ENCODE measurements at places on chromosomes 4 and X.

DNA sequence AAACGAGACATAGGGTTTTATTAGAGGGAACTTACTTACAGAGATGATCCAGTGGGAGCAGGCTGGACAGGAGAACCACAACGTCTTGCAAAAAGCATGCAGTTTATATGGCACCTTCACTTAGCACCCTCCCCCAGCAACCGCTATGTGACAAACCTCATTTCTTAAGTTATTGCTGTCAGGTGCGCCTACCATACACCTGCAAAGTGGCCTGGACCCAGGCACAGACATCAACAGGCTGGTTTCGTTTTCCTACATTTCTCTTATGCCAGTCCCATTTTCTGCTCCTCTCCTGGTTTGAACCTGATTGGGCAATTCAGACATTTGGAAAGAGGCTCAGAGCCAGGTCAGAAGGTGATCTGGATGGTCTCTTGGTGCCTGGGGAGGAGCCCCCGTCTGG lies 18.3 kb downstream of the RTL5 start:
- no peak for DNase-seq

GRCh38 chr4:169163495-169163894 lies 107.3 kb downstream of the SH3RF1 start:
- DNase-seq: no peak

DNA sequence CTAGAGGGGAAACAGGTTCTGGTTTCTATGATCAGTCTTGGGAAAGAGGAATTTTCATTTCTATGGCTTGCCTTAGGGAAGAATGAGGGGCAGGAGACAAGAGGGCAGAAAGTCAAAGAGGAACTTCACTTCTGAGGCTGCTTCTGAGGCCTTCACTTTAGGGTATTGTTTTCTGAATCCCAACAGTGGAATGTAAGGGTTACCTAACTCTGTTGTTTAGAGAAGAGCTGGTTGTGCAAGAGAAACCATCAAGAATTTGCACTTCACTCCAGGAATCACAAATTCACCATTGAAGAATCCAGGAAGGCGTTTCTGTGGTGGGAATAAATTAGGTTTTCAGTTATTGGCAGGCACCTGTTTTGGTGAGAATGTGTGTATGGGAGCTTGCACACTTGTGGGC lies 126.7 kb upstream of the AMOT start:
- DNase-seq: no peak

DNA sequence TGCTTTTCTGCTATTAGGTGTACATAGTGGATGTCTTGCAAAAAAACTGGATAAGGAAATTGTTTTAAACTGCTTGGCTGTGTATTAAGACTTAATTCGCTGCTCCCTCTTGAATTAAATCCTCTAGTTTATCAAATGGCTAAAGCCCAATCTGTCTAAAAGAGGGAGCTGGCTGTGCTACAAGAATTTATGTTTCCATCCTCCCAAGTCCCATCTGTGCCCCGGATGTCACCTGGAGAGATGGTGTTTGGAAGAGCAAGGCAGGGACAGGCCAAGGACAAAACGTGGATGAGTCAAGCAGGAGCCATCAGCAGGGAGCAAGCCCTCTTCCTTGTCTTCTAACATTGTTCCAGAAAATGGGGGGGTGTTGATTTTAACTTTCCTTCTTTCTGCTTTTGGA lies 171.3 kb upstream of the LCORL start:
- DNase-seq: no peak

DNA sequence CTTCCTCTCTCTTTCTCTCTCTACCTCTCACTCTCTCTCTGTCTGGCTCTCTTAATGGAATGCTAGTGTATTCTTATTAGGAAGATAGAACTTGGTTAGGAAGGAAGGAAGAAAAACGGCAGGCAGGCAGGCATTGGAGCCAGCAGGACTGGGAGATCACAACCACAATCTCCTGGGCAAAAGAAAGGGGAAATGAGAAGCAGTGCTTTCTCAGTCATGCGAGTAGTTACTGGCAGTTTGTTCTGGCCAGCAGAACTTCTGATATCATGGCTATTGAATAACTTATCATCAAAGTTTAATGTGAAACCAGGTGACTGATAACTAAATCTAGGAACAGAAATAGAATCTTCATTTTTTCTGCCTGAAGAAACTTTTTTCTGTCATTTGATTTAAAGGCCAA lies 60.9 kb upstream of the PAGE1 start:
- no peak for DNase-seq

GRCh38 chrX:47683184-47683828 lies 24.3 kb upstream of the UXT start:
- DNase-seq: no peak

DNA sequence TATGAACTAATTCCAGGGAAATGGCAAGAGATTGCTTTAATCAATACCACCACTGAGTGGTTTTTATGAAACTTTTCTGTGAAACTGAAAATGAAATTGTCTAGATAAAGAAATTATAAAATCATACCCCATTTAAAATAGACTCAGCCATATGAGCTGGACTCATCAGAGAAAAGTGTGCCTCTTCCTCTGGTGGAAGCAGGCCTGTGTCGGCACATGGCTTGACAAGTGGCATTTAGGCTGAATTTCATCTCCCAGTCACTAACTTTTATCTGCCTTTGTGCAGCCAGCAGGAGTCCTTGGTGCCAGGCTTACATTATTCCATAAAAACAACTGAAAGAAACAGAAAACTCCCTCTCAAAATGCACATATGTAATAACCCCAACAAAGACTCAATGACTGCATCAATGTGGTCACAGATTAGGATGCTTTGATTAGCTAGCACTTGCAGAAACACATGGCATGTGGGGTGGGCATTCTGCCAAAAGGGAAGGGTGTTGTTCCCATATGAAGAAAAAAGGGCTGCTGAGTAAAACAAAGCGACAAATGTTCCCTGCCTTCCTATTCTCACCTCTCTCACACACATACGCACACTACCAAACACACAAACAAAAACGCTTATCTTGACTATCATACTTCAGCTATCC lies 232.3 kb downstream of the PABPC4L start:
- DNase-seq: no peak

DNA sequence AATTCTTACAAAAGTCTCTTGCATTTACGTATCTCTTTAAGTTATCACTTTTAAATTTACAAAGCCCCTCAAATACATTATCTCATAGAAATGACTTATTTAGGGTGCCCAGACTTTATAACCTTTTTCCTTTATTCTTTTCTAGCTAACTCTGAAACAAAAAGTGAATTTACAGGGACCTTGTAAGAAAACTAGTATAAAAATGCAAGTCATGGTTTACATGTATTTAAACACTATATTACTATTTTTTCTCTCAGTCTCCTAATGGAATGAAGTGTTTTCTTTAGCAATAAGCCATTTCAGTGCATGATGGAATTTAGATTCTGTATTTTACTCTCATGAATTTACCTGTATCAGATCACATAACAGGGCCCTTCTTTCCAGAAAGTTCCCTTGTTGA lies 14.5 kb upstream of the HEPH start:
- DNase-seq: no peak

DNA sequence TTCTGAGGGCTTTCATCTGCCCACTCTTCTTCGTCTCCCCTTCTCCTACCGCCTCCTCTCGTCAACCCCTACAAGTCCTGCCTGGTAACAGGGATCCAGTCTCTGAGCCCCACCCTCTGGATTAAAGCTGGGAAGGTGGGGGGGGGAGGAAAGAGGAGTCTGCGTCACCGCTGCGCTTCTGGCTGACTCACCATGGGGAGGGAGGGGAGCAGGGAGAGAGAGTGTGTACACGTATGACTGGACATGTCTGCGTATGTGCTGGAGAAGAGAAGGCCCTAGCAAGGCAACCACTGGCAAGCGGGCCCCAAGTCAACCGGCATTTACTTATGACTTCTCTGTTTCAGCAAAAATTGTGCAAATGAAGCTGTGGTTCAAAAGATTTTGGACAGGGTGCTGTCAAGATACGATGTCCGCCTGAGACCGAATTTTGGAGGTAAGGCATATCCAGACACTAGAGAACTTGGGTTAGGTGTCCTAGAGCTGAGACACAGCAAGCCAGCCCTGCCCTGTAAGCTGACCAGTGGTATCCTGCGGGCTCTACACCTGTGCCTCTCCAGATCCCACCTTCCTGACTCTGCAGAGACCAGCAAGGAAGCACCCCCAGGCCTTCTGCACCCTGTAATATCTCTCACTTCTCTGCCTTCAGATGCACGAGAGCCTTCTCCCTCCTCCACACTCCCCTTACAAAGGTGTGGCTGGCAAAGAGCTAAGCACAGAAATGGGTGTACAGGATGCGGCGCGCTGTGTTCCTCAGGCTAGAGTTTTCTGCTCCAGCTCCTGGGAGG lies 2.5 kb downstream of the GABRQ start:
- no peak for DNase-seq
